T47D (cell line): ENCODE measurements at places on chromosomes 5 and 9.

GRCh38 chr5:119417891-119418605 is 34.2 kb upstream of the HSD17B4 start:
- DNase-seq: peak; percentile 35

- DNase-seq: no peak
Measured at GRCh38 chr9:3124001-3124400, 280.1 kb upstream of the PUM3 start.

DNA sequence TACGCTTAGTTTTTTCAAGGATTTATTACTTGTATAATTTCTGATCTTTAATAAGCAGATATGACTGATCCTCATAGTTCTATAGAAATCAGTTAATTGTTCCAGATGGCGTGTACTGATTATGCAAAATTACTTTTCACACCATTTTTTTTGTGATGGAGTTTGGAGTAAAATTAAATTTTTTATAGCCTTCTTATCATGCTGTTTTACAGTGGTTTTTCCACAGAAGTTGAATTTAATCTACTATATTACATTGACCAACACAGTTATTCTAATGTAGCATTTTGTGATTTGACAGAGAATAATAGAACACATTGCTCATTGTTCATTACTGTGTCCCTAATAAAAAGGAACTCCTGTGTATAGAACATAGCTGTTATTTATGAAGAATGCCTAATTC is 111.1 kb downstream of the MVB12B start:
- no peak for DNase-seq

- peak; percentile 54 for DNase-seq
Measured at GRCh38 chr5:61933787-61934626, 372.0 kb upstream of the KIF2A start.

- no peak for DNase-seq
Measured at GRCh38 chr9:95923794-95924193, 48.3 kb downstream of the ERCC6L2 start.

GRCh38 chr5:20158006-20158405 is 170.0 kb upstream of the CDH18 start:
- no peak for DNase-seq

DNA sequence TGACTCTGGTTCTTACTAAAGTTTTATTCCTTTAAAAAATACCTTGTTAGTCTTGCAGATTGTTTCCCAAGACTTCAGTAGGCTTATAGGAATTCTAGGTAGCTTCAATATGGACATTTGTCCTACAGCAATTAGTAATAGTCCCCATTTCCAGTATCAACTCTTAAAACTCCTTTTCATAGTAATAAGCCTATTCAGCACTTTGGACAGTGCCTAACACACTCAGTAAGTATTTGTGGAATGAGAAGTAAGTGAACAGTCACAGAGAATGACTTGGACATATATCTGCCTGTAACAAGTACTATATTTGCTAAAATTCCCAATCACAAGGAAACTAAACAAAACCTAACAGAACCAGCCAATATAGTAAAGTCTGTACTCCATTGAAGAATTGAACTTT is 1291.8 kb upstream of the DMAC1 start:
- DNase-seq: peak; percentile 35

DNA sequence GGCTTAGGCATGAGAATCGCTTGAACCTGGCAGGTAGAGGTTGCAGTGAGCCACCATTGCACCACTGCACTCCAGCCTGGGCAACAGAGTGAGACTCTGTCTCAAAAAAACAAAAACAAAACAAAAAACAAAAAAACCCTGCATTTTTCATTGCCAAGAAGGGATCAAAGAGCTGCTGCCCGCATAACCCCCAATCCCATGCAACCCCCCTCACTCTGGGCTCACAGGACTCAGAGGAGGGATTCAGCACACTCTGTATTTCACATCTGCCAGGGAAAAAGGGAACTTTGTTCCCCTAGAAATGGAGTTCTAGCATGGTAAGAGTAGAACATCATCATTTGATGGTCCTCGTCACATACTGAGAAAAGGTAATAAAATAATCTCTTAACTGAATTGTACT is 153.9 kb upstream of the GNA14 start:
- no peak for DNase-seq

DNA sequence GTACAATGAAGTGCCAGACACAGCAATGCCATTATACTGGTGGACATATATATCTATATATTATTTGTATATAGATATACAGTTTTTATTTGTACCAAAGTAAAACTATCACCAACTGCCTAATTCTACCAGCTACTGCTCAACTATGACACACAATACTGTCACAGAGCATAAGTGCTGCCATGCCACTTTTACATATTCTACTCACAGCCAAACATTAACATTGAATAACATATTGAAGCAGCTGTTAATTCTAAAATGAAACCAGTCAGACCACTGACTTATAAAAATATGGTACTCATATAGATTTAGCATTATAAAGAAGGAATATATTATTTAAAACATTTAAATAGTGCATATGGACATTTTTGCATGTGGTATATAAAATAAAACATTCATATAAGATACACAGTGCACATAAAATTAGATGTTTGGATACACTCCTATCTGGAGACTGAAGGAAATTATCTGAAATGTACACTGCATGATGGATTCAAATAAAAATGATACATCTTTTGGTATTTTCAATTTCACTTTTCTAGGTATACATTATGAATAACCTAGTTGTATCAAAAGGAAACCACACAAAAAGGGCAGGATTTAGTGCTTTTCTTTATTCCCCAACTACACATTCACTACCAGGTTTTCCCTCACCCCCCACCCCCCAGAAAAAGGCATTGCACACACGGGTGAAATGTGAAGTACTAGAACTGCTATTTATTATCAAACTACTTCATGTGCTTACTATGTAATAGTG is 48.9 kb downstream of the PKD2L2 start:
- no peak for DNase-seq

- DNase-seq: no peak
Measured at GRCh38 chr9:115212125-115212605, 94.2 kb upstream of the TNC start.

DNA sequence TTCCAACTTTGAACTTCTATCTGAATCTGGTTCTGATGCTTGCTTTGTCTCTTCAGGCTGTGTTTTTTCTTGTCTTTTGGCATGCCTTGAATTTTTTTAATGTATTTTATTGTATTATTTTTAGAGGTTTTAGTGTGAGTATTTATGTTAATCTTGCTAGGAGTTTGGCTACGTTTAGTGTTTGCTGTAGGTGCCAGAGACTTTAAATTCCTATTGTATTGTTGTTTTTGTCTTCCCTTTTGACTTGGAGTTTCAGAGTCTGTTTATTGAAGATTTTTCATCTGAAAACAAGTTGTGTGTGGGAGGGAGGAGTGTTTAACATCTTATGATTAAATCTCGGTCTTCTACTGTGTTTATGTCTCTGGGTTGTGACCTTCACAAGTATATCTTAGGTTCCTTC is 956.8 kb downstream of the TLE1 start:
- no peak for DNase-seq

GRCh38 chr5:138109463-138110265 is 25.8 kb downstream of the WNT8A start:
- no peak for DNase-seq

- no peak for DNase-seq
Measured at GRCh38 chr5:63127054-63127453, 548.4 kb downstream of the LRRC70 start.
